ENCODE measurements at places on chromosomes 16 and 17. TPM values are rescaled to one million over a fixed set of nuclear protein-coding genes. Genes with fewer than 3 reads are reported as not detected.

The CES4A gene
- total RNA-seq, result 1.9 TPM

The ACSM3 gene
- 0.86 TPM for total RNA-seq

The CCL4L2 gene
- total RNA-seq, result not detected

DNA sequence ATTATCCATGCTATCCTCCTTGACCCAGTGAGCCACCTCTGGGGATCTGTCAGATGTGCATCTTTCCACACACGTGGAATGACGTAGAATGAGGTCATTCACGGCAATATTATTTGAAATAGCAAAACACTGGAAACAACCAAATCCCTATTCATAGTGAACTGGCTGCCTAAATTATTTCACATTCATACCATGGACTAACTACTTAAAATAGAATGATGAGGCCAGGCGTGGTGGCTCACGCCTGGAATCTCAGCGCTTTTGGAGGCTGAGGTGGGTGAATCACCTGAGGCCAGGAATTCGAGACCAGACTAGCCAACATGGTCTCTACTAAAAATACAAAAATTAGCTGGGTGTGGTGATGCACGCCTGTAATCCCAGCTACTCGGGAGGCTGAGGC lies 75.5 kb downstream of the RAP1GAP2 start:
- DNase-seq, result no peak

- no peak for DNase-seq
These were observed 22.8 kb downstream of the GJC1 start for GRCh38 chr17:44807093-44807816.

DNA sequence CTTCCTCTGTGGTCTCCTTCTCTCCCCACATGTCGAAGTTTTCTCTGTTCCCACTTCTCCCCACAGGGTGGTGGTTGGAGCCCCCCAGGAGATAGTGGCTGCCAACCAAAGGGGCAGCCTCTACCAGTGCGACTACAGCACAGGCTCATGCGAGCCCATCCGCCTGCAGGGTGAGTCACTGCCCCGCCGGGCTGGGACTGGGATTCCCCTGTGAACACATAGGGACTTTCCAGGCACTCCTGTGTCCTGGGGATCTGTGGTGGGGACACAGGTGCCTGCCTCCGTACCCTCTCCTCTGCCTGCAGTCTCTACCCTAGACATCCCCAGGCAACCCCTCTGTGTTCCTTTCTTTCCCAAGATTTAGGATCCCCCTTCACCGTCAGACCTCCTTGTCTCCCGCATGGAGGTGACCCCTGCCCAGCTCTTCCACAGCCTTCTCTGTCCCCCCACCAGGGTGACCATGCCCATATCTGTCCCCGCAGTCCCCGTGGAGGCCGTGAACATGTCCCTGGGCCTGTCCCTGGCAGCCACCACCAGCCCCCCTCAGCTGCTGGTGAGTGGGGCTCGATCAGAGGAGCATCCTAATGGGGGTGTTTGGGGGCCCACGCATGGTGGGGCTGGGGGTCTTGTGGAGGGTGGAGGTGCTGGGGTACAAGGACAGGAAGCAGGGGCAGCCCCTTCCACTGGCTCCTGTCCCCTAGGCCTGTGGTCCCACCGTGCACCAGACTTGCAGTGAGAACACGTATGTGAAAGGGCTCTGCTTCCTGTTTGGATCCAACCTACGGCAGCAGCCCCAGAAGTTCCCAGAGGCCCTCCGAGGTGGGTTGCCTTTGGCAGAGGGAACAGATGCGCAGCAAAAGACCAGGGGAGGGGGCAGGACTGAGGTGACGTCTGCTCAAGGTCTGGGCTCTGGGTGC lies 5.8 kb downstream of the ITGAM start:
- peak; percentile 23 for DNase-seq

DNA sequence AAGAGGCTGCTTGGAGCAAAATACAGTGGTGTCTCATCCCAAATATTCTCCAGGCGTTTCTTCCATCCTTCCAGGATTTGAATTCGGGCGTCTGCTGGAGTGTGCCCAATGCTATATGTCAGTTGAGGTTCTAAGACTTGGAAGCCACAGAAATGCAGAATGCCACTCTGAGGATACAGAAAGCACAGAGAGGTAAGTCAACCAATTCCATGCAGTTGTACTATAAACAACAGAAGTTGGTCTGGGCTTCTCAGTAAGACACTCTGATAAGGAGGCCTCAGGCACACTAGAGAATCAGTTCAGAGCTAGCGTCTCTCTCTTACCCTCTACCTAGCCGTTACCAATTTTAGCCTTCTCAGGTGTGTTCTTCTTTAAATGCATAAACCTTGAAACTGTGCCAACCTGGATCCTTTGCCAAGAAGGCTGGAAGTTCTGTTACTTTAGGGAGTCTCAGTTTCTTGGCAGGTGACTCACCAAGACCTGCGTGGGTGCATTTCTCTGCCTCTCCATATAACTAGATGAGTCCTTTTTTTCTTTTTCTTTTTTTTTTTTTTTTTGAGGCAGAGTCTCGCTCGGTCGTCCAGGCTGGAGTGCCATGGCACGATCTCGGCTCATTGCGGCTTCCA lies 15.1 kb downstream of the NQO1 start:
- DNase-seq, result peak; percentile 43

GRCh38 chr16:169014-169413 lies 3.2 kb downstream of the HBM start:
- DNase-seq, result no peak

GRCh38 chr17:19558946-19559345 lies 25.3 kb downstream of the SLC47A1 start:
- no peak for DNase-seq

DNA sequence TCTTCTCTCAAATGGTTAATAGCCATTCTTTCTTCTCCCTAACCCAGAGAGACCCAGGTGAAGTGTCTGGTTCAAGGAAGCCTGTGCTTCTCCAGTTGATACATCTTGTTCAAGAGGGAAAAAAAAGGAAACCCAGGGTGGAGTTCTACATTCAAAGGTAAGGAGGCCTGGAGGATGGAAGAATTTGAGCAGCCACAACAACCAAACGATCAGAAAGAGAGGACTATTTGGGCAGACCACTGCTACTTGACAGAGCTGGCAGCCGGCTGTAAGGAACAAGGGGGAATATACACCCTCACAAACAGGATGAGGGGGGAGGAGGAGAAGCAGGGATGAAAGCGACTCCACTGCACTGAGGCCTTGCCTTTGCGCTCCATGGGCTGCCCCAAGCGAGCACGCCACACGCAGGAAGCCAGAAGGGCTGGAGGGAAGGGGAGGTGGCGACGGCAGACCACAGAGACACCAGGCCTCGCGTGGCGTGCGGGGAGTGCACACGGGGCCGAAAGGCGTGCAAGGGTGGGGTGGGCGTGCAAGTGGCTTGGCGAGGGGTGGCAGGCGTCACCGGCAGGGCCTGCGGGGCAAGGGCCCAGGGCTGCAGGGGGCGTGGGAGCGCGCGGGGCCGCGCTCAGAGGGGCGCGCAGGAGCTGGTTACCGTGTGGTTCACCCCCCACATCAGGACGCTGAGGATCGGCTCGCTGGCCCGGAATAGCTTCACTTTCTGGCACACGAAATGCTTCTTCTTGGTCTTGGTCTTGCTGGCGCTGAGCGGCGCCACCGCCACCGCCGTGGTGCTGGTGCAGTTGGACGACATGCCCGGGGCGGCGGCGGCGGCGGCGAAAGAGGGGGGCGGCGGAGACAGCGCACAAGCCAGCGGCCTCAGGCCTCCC lies 499 bp downstream of the PIP4K2B start:
- DNase-seq, result peak; percentile 58

DNA sequence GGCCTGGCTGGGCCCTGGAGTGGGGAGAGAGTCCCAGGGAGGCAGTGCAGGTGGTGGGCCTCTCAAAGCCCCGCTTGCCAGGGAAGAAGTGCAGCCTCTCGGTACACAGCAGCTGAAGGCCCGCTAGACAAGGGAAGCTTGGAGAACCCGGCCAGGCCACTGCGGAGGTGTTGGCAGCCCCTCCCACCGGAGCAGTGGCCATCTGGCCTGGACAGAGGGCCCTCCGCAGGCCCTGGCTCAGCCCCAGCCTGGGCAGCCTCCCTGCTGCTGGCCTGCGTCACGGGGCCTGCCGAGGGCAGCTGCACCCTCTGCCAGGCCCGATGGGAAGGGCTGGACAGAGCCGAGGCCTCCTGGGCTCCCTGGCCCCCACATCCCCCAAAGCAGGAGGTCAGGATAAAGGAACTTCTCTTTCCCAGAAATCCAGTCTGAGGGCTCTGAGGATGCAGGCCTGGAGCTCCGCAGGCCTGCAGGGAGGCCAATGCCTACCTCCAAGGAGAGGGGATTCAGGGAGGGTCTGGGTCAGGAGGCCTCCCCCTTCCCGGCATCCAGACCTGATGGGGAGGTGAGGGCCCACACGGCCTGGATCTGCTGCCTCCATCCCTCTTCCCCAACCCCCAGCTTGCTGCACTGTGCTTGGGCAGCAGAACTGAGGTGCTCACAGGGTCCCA lies 4.3 kb downstream of the SPPL2C start:
- DNase-seq, result no peak

- no peak for DNase-seq
These were observed 1.5 kb upstream of the NTN3 start for GRCh38 chr16:2469399-2470233.

GRCh38 chr17:9162275-9162985 lies 141.1 kb downstream of the NTN1 start:
- DNase-seq, result no peak

- no peak for DNase-seq
These were observed 146.0 kb downstream of the FTO start for GRCh38 chr16:53849994-53850393.

DNA sequence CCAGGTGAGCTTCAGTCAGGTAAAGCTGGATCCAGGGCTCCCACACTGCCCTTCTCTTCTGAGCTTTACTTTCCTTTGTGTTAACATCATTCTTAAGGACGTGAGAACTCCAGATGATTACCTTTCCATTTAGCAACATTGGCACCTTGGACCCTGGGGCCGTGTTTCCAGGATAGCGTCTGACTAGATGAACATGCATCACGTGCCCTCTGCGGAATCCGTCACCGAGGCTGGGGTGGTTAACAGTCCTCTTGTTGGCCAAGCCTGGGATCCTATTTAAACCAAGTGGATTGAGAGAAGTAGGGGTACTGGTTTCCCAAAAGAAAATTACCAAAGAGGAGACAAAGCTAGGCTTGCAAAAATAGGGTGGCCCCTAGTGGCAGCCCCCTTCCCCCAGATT lies 3.9 kb upstream of the LAT start:
- no peak for DNase-seq

- DNase-seq, result no peak
These were observed 41.5 kb upstream of the SLC47A1 start for GRCh38 chr17:19492141-19492540.
